Hematopoietic multipotent progenitor cell treated with erythropoietin and hydrocortisone succinate and interleukin-3 and kit ligand, for 6 days (in vitro differentiated cells): ENCODE measurements at places on chromosomes 5 and 9.

DNA sequence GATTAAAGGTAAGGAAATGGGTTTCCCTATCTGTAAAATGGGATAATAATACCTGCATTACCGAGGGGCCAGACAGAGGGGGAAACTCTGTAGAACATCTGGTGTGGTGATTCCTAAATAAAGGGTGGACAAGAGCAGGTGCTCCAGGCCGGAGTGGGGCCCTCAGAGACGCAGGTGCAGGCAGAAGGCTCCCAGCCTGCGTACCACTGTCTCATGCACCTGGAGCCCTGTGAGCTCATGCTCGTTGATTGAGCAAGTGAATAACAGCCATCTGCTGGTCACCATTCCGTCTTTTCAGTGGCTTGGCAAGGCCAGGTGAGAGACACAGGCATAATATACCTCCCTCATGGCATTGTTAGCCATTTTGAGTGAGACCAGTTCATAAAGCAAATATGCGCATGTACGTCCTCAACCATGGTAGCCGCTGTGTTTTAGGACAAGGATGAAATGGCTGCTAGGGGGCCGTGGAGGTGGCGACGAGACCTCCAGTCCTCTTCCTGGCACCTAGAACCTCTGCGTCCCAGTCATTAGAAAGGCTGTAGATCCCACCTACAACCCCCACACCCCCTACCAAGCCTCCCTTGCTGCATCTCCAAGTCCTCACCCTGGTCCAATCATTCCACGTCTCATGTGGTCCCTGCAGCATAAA, 198.0 kb upstream of the MVB12B start:
- DNase-seq = no peak

- DNase-seq = no peak
These were observed 164.2 kb downstream of the ICE1 start for GRCh38 chr5:5586721-5587120.

- no peak for DNase-seq
These were observed 103.6 kb downstream of the FNBP1 start for GRCh38 chr9:129939431-129939830.

DNA sequence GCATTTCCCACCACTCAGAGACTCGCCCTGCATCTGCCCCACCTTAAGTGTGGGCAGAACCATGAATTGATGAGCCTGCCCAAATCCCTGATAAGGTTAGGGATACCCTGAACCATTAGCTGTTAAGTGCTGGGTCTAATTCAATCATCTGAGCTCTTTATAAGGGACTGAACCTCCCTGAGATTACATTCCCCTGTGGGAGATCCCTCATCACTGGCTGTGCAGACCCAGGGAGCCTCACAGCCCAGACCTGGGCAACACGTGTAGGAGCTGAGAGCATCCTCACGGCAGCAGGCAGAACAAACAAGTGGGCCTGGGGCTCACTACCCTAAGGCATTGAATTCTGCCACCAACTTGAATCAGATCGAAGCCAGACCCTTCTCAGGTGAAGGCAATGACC, 585 bp upstream of the TAF11L2 start:
- DNase-seq = no peak

GRCh38 chr5:174789596-174789995, 65.2 kb downstream of the MSX2 start:
- DNase-seq = no peak

GRCh38 chr5:91266184-91266705, 116.9 kb downstream of the ARRDC3 start:
- peak; percentile 35 for DNase-seq

DNA sequence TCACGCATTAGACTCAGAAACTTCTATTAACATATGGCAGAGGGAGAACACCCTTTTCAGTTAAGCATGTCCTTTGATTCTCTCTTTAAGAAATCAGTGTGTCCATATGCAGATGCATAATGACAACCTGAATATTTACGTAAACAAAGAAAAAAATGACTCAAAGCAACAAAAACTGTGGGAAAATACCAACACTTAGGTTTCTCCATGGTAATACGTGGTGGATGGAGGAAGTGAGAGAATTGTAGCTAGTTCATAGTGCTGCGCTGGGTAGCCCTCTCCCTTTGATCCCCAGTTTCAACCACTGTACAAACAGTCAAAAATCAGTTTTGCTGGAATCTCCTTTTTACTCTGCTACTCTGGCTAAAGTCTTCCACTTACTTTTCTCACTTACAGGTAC, 2.0 kb upstream of the MAP3K1 start:
- DNase-seq = no peak

GRCh38 chr9:135219676-135220600, 132.5 kb downstream of the OLFM1 start:
- no peak for DNase-seq

DNA sequence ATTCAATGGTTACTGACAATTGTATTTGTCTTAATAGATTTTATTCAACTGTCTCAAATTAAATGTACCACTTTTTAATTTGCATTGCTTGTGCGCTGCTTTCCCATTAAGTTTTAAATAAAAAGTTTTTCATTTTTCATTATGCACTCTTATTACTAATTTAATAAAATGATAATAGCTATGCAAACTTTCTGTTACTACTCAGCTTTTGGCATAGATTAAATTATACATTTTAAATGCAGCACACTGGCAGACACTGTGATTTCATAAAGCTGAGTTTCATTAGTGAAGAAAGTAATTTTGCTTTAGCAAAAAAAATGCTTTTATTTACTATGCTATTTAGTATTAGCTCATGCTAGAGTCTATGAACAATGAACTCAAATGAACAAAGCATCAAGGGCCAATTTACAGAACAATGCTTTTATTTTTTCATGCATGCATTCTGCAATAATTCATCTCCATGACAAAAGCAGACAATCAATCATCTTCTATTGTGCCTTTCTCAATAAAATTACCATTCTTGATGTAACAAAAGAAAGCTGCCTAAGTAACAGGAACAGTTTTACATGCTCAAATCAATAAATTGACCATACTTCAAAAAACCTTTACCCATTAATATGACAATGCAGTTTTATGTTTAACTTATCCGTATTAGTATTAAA, 595.2 kb upstream of the ARRDC3 start:
- DNase-seq = no peak

DNA sequence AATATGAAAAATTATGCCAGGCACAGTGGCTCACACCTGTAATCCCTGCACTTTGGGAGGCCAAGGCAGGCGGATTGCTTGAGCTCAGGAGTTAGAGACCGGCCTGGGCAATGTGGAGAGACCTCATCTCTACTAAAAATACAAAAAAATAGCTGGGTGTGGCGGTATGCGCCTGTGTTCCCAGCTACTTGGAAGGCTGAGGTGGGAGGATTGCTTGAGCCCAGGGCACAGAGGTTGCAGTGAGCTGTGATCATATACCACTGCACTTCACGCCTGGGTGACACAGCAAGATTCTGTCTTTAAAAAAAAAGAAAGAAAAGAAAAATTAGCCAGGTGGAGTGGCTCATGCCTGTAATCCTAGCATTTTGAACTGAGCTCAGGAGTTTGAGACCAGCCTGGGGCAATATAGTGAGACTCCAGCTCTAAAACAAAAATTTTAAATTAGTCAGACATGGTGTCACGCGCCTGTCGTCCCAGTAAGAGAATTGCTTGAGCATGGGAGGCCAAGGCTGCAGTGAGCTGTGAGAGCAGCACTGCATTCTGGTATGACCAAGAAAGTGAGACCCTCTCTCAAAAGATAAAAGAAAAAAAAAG, 18.0 kb downstream of the PLAA start:
- DNase-seq = no peak

GRCh38 chr5:31119938-31120641, 73.4 kb upstream of the CDH6 start:
- no peak for DNase-seq

GRCh38 chr9:26510137-26510536, 382.5 kb downstream of the CAAP1 start:
- DNase-seq = no peak

DNA sequence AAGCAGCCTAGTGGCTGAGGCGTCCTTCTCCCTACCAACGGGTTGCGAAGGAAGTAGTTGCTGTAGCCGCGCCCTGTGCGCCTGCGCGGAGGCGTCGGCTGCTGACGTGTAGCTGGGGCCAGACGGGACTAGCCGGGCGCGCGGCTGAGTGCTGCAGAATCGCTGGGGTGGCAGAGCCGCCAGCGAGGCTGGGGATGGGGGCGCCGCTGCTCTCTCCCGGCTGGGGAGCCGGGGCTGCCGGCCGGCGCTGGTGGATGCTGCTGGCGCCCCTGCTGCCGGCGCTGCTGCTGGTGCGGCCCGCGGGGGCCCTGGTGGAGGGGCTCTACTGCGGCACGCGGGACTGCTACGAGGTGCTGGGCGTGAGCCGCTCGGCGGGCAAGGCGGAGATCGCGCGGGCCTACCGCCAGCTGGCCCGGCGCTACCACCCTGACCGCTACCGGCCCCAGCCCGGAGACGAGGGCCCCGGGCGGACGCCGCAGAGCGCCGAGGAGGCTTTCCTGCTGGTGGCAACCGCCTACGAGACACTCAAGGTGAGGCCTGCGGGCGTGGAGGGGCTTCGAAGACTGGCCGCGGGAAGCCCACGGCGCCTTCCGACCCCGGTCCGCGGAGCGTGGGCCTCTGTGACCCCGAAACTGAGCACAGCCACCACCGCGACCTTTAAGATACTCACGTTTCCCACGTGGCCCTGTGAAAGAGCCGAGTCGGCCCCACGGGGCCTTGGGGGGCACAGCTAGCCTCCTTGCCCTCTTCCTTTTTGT, at the start of gene DNAJC25:
Gene DNAJC25, plus strand, starts transcription at position 121 of the 758 bp plus-strand sequence. Its CDS starts 74 bp downstream, at position 195.
- DNase-seq = peak; percentile 99

DNA sequence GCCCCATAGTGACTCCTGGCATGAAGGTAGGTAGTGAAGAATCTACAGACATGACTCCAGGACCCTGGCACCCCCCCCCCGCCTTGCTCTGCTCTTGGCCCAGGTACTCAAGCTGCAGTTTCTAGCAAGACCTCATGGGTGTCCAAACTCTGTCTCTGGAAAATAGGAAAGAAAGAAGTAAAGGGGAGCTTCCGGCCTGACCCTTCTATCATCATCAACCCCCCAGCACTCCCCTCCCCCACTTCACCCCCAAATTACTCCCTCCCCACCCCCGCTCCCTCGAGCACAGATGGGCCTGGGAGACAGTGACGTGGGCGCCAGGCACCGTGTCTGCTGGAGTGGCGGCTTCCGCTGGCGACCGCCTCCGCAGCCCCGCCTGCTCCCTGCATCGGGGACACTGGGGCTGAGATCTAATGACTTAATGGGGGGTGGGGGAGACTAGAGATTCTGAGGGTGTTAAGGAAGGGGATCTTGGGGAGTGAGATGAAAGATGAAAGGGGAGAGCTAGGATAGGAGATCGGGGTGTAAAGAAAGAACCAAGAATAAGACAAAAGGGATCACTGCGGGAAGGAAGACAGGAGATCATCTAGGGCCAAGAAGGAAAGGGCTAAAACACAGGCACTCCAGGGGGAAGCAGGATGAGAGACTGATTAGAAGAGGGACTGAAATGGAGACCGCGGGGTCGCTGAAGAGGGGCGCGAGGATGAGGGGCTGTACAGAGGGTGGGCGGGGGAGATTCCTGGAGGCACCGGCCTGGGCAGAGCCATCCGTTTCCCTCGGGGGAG, 1.1 kb upstream of the DNAJB5 start:
- DNase-seq = no peak

GRCh38 chr9:93819905-93820304, 135.2 kb downstream of the BARX1 start:
- DNase-seq = no peak

- DNase-seq = no peak
These were observed 43.8 kb downstream of the SLC38A9 start for GRCh38 chr5:55668356-55668755.

DNA sequence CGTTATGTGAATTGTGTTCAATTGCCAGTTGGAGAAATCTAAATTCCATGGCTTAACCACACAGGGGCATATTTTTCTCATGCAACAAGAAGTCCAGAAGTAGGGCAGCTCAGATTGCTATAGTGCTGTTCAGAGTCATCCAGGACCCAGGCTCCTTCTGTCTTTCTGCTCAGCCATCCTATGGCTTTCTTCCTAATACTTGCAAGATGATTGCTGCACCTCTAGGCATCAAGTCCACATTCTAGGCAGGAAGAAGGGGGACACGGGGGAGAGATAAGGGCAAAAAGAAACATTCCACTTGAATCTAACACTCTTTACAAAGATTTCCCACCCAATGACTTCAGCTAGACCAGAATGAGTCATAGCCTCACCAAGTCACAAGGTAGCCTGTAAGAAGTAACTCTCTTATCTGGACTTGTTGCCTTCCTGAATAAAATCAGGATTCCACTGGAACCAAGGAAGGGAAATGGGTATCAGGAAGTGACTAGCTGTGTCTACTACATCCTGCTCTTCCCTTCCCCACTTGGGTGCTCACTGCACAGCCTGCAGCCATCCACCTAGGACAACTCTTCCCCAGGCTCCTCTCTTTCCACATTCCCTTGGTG, 5.3 kb downstream of the ERAP2 start:
- DNase-seq = no peak

- DNase-seq = no peak
These were observed 32.2 kb downstream of the LNPEP start for GRCh38 chr5:96968074-96968473.

GRCh38 chr9:80305136-80305535, 733.4 kb downstream of the TLE4 start:
- DNase-seq = no peak

DNA sequence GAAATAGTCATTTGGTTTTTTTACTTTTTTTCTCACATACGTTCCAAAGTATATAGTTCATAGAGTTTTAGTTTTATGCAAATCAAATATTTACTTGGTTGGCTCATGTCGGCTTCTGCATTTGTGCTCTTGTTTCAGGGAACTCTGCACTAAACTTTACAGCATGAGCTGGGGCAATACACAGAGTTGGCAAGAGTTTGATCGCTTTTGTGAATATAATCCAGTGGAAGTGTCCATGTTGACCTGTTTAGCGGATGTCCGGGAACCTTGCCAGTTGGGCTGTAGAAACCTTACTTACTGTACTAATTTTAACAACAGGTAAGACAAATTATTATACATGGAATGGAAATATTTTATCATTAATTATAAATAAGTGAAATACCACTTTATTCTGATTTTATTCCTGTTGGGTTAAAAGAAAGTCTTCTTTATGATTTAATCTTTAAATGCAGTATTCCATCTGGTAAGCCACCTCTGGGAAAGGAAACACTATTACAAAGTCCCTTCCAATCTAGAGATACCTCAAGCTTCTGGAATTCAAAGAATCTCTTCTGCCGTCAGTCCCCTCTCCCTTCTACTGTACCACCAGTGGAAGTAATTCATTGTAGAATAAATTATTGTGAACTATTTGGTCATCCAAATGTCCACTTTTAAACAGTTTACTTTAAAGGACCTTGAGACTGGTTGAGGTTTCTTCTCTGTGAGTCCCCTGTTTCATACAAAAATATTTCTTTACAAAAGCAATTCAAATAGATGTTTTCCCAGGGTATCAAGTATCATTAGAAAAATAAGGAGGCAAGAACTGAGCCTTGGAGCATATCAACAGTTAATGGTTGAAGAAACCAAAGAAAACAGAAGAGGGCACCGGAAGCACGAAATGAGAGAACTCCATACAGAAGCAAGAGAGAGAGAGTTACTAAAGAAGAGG, 45.2 kb upstream of the GLIPR2 start:
- DNase-seq = peak; percentile 12

- DNase-seq = peak; percentile 79
These were observed 5.5 kb upstream of the SURF6 start for GRCh38 chr9:133341369-133342068.

GRCh38 chr9:97518166-97518908, 16.9 kb downstream of the TMOD1 start:
- no peak for DNase-seq
